Stimulated activated CD8-positive, alpha-beta memory T cell treated with anti-CD3 and anti-CD28 coated beads, Interleukin-2, amount 100 ng/mL, for 1 hour (primary cell): ENCODE measurements at places on chromosomes 1 and 21.

- DNase-seq = no peak
Observed at GRCh38 chr1:44545961-44546360, 128.3 kb downstream of the TMEM53 start.

DNA sequence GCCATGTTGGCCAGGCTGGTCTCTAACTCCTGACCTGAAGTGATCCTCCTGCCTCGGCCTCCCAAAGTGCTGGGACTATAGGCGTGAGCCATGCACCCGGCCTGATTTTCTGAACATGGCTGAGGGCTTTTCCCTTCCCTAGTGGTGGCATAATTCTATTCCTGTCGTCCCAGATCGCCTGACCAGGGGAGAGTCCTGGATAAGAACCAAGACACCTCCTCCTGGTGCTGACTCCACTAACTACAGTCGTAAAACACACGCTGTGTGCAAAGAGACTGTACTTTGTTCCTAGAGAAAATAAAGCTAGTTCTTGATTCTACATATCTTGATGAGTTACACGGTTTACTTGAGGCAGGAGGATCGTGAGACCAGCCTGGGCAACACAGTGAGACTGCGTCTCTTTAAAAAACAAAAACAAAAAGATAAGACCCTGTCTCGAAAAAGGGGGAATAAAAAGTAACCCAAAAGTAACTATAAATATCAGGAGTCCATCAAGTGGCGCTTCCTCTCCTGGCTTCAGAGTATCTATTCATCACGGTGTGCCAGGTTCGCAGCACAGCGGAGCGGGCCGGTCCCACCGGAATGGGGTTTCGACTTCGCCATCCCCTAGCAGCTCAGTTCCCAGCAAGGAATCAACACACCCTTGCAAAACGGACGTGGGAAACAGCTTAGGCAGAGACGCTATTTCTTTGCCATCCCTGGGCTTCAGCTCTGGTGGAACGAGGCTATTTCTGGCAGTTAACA, 973 bp downstream of the SDF4 start:
- no peak for DNase-seq

- no peak for DNase-seq
Observed at GRCh38 chr1:101723415-101723814, 273.3 kb downstream of the OLFM3 start.

DNA sequence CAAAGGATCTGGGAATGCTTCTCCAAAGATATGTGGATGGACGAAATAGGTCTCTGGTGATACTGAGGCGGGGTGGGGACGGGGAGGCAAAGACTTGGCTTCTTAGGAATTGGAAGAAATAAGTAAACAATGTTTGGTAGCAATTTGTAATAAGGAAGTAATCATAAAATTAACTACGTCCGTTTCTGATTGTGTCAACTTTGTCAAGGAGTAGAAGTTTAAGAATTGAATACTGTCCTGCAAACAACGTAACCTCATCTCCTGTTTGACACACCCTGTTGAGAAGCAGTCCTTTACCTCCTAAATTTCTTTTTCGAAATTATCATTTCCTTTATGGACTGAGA, 471 bp downstream of the POLR3C start:
- no peak for DNase-seq

DNA sequence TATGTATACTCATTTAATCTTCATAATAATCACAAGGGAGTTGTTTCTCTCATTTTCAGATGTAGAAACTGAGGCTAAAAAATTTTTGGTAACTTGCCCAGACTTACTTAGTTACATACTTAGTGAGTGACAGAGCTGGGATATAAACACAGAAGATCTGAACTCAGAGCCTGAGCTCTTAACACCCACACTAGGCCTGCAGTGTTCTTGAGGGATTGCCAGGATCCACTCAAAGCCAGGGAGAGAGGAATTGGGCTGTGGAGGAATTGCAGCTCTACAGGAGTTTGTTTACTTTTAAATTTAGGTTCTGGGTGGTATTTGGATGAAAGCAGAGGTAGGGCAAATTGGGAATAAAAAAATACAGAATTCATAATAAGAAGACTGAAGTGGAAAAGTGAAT, 515.1 kb upstream of the PLXNA2 start:
- DNase-seq = no peak

DNA sequence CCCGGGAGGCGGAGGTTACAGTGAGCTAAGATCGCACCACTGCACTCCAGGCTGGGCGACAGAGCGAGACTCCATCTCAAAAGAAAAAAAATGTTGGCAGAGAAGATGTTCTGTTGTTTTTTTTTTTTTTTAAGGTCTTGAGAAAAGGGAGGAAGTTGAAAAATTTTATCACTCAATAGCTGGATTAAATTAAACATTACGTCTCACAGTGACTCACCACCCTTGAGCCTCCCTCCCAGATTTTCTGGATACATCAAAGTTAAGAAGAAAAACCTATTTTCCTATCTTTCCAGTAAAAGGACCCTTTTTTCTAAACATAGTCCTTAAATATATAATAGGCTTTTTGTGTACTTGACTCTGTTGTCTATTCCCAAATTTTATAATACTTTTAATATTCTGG, 35.5 kb downstream of the IFNAR1 start:
- no peak for DNase-seq

DNA sequence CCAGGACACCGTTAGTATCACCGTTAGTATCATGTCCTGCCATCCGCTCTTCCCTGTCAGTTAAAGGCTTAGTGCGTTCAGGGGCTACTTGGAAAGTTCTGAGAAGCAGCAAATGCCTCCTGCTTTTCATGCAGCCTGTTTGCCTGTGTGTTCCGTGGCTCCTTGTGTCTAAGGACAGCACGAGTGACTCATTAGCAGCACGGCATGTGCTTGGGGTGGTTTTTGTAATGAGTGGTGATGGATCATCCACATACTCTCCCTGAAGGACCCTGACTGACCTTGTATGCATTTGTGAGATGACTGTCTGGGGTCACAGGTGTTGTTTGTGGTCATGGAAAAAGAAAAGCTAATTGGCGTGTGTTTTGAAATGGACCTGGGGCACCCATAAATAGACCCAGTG, 221.9 kb downstream of the PBX1 start:
- no peak for DNase-seq

- DNase-seq = no peak
Observed at GRCh38 chr1:224698015-224698451, 81.9 kb downstream of the CNIH3 start.
